ENCODE measurements at places on chromosomes 2 and 18.

- H3K27ac ChIP-seq = no peak overlapping the region
- no peak for DNase-seq
- H3K4me3 ChIP-seq = no peak overlapping the region
- H3K36me3 ChIP-seq = no peaks in the 10 kb centered on the region
- no peaks in the 10 kb centered on the region for H3K27me3 ChIP-seq
These were observed 50.1 kb upstream of the CRACDL start for GRCh38 chr2:98985905-98986666.

- H3K4me1 ChIP-seq = peaks cover 16% of the 10 kb centered on the region
- H3K27me3 ChIP-seq = no peaks in the 10 kb centered on the region
- no peak overlapping the region for H3K27ac ChIP-seq
- no peak overlapping the region for H3K4me3 ChIP-seq
These were observed 73.1 kb downstream of the MAPRE2 start for GRCh38 chr18:35114305-35114704.

GRCh38 chr18:55748227-55748738, 160.3 kb upstream of the TCF4 start:
- H3K4me3 ChIP-seq = no peak overlapping the region
- DNase-seq = peak; percentile 79
- H3K36me3 ChIP-seq = no peaks in the 10 kb centered on the region
- H3K27ac ChIP-seq = peak overlapping the region; percentile 75
- H3K4me1 ChIP-seq = peaks cover 17% of the 10 kb centered on the region
- peaks cover 27% of the 10 kb centered on the region for H3K27me3 ChIP-seq

DNA sequence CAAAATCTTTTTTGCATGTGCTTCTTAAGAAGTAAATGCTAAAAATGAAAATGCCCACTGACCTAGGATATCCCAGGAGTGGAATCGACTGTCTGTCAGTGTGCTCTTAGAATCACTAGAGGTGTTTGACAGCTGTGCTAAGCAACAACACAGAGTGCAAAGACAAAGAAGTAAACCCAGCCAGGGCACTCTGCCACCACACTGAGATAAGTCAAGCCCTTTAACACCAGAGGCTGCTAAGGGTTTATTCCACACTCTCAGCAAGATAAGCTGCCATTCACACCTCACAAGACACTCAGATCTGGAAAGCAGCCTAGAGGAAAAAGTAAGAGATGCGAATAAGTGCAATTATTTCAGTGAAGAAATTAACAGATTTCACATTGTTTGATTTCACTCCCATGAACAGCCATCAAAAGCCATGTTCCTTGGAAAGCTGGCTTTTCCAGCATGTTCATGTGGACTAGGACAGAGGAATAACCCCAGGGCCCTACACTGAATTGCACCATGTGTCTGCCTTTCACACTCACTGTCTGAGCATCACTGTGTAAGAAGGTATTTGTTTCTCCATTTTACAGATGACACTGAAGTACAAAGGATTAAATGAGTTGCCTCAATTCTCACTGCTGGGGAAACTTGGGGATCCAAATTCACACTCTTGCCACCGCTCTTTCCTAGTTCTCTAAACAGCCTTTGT, 6.0 kb upstream of the BMP10 start:
- H3K27ac ChIP-seq = no peak overlapping the region
- no peak overlapping the region for H3K4me3 ChIP-seq
- no peaks in the 10 kb centered on the region for H3K36me3 ChIP-seq
- no peaks in the 10 kb centered on the region for H3K27me3 ChIP-seq
- peak; percentile 58 for DNase-seq

- H3K4me1 ChIP-seq = peaks cover 21% of the 10 kb centered on the region
- no peaks in the 10 kb centered on the region for H3K36me3 ChIP-seq
- H3K27ac ChIP-seq = no peak overlapping the region
- DNase-seq = no peak
- H3K27me3 ChIP-seq = no peaks in the 10 kb centered on the region
These were observed 148.3 kb upstream of the KLHL14 start for GRCh38 chr18:32920796-32921787.

DNA sequence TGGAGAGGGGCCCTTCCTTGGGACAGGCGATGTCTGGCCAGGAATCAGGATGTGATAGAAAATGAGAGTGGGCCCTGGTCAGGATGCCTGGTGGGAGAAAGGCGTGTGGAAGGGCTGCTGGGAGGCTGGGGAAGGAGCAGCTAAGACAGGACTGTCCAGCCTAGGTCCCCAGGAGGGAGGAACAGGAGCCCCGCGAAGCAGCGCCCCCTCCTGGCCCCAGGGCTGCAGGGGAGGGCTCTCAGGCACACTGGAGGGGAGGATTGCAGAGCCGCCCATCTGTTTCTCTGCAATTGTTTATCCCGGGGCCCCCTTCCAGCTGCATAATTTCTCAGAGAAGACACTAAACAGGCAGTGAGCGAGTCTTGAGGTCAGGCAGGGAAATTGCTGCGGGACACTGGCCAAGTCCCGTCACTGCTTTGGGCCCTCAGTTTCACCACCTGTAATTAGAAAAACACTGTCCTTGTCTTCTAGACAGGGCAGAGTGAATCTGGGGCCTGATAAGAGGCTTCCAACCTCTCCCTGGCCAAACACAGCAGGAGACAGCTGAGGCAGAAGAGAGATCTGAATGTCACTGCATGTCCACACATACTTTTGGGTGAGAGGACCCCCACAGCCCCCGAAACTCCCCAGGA, 3.9 kb upstream of the NPPC start:
- H3K36me3 ChIP-seq = no peaks in the 10 kb centered on the region
- peak; percentile 19 for DNase-seq
- H3K4me3 ChIP-seq = no peak overlapping the region
- H3K27ac ChIP-seq = no peak overlapping the region
- H3K4me1 ChIP-seq = no peaks in the 10 kb centered on the region
- peaks cover 51% of the 10 kb centered on the region for H3K27me3 ChIP-seq

- no peak overlapping the region for H3K27ac ChIP-seq
- no peaks in the 10 kb centered on the region for H3K4me1 ChIP-seq
- no peak overlapping the region for H3K4me3 ChIP-seq
- DNase-seq = peak; percentile 93
- no peaks in the 10 kb centered on the region for H3K27me3 ChIP-seq
These were observed 107.8 kb downstream of the TANC1 start for GRCh38 chr2:159076241-159076640.

GRCh38 chr2:138610201-138610953, 108.8 kb downstream of the SPOPL start:
- DNase-seq = no peak
- no peak overlapping the region for H3K4me3 ChIP-seq
- no peaks in the 10 kb centered on the region for H3K36me3 ChIP-seq
- H3K27me3 ChIP-seq = no peaks in the 10 kb centered on the region
- H3K4me1 ChIP-seq = no peaks in the 10 kb centered on the region
- H3K27ac ChIP-seq = no peak overlapping the region

DNA sequence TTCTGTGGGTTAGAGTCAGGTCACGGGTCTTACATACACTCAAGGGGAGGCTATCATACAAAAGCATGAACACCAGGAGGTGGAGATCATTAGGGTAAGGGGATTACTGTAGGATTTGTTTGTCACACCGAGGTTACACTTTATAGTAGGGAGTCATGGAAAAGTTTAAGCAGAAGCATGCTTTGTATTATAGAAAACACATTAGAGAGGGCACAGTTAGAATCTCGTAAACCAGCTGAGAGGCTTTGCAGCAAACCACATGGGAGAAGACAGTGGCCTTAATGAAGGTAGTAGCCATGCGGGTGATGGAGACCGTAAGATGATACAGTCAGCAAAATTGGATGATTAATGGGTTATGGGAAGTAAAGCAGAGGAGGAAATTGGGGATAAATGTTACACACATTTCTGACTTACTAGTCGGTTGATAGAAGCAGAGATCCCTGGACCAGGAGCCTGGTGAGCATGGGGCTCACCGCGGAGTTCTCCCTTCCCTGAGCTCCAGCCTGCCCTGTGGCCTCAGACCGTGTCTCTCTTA, 75.6 kb downstream of the MAPRE2 start:
- peak overlapping the region; percentile 86 for H3K27ac ChIP-seq
- H3K4me3 ChIP-seq = no peak overlapping the region
- DNase-seq = no peak
- no peaks in the 10 kb centered on the region for H3K27me3 ChIP-seq

GRCh38 chr2:70790136-70790828, at the start of gene FIGLA:
FIGLA (minus strand) TSS chr2:70790643; CDS start chr2:70790638, 5 bp downstream.
- no peaks in the 10 kb centered on the region for H3K36me3 ChIP-seq
- no peak within 1 kb of the TSS for H3K27ac ChIP-seq
- peak within 1 kb of the TSS; percentile 20 for H3K4me3 ChIP-seq
- peak; percentile 33 for DNase-seq
- peaks cover 94% of the 10 kb centered on the region for H3K27me3 ChIP-seq
- H3K4me1 ChIP-seq = peaks cover 4% of the 10 kb centered on the region

- H3K27ac ChIP-seq = no peak overlapping the region
- H3K4me3 ChIP-seq = no peak overlapping the region
- H3K4me1 ChIP-seq = no peaks in the 10 kb centered on the region
- no peak for DNase-seq
These were observed 271.5 kb downstream of the HDAC4 start for GRCh38 chr2:239129147-239129920.

DNA sequence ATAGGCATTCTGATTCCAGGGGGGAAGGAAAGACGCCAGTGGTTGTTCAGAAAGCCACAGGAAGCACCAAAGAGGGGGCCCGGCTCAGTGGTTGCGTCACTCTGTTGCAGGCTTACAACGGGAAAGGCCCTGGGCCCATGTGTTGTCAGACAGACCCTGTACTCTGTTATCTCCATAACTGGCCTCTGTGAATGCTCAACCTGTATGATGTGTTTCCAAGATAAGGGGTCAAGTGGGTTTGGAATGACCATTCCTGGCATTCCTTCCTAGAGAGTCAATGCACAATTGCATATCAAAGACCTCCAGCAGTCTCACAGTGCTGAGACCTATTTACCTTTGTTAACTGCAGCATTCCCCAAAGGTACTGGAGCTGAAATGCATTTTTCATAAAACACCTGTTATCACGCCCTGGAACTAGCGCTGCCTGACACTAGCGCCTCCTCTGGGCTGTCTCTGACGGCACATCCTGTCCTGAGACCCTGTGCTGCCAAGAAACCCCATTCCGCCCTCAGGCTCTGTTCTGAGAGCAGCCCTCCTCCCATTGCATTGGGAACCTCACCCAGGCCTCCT, 13.2 kb upstream of the LRRFIP1 start:
- H3K27ac ChIP-seq = peak overlapping the region; percentile 96
- H3K27me3 ChIP-seq = no peaks in the 10 kb centered on the region
- peak; percentile 80 for DNase-seq
- H3K4me1 ChIP-seq = peaks cover 39% of the 10 kb centered on the region
- H3K4me3 ChIP-seq = no peak overlapping the region

Data from cardiac muscle cell (in vitro differentiated cells and primary cell).